GM10248 (cell line): ENCODE measurements at places on chromosomes 11 and 22.

DNA sequence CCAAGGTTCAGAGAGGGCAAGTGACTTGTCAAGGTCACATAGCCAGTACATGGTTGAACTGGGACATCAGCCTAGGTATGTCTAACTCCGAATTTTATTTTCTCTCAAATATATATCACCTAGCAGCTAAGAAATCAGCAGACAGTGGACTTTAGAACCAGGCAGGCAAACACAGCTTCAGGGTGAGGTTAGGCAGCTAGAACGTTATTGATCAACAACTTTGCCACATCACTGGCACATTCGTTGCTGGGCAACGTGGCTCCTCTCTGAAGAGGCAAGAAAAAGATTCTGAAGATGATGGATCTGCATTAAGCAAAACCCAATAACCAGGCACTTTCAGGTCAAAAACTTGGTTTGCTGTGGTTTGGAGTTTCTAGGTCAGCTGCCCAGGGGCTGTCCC lies 258.0 kb downstream of the KIRREL3 start:
- DNase-seq = no peak

- DNase-seq = no peak
These were observed 4.8 kb upstream of the CASTOR1 start for GRCh38 chr22:30294066-30294465.

GRCh38 chr11:75478783-75479596 lies 46.0 kb upstream of the KLHL35 start:
- DNase-seq = no peak

DNA sequence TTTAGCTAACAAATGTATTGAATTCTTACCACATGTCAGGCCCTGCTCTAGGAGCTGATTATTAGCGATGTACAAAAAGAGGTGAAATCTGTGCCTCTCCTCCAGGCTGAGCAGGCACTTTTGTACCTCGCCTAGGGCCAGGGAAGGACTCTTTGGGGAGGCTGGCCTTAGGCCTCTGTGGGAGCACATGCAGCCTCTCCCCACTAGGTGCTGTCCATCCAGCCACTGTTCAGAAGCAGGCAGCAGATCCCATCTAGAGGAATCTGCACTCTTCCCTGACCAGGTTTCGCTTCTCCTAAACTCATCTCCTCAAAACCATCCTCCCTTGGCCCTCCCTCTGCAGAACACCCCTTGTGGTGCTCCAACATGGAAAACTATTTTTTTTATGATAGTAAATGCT lies 51.9 kb upstream of the WT1 start:
- DNase-seq = no peak

- DNase-seq = no peak
These were observed 86.2 kb downstream of the MSANTD4 start for GRCh38 chr11:105935791-105936190.
